ENCODE measurements at places on chromosomes 12 and 14.

DNA sequence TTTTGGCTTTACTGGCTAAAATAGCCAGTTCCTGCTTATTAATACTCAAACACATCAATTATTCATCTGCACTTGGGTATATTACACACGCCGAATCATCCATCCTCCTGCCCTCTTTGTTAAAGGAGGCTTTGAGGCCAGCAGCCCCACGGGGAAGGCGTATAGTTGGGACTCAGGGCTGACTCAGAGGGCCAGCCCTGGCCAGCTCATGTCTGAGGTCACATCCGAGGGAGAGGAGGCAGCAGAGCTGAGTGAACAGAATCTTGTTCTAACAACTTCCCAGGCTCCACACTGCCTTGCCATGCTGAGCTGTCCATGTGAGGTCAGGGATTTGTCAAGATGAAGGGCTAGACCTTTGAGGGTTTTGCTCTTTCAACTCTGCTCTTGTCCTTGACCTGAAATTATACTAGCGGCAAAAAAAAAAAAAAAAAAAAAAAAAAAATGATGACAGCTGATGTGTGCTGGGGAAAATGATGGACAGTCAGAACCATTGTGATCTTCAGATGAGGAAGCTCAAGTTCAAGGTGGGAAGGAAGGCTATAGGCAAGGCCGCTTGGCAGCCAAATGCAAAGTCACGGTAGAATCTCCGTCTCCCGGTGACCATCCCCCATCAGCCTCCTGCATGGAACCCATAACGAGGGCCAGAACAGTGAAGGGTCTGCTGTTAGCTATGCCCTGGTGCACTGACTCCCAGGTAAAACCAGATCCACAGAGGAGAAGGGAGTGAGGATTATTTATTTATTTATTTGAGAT lies 12.5 kb upstream of the MARK3 start:
- peak; percentile 78 for DNase-seq

DNA sequence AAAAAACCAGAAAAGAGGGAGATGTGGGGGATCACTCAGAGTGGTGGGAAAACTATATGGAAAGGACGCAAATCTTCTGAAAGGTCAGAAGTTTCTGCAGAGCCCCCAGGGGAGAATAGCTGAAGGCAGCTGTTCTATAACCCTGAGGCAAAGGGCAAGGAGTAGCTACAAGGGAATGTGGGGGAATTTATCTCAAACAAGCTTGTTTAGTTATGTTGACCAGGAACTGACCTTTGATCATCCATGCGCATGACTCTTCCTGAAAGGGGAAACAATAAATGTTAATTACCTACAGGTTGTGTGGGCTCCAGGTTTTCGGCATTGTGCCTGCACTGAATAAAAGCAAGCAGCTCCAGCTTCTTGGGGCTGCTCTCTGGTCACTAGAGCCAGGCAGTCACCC lies 968.5 kb downstream of the AACS start:
- no peak for DNase-seq

DNA sequence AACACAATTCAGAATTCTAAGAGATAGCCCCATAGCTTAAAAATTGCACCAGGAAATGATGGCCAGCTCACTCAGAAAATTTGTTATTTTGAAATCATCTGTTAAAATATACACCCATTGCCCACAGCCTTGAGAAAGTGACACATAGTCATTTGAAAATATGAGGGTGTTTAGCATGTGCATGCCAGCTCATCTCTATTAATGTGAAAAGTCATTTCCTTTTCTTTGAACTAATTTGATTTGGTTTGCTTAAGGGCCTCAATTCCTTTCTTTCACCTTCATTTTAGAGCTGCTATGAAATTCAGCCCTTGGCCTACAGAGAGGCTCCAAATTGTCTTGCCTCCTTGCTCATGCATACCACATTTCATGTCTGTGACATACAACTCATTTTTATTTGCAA lies 241.4 kb downstream of the PHLDA1 start:
- DNase-seq, result no peak

GRCh38 chr12:46160101-46160980 lies 108.5 kb downstream of the SLC38A1 start:
- DNase-seq, result no peak

DNA sequence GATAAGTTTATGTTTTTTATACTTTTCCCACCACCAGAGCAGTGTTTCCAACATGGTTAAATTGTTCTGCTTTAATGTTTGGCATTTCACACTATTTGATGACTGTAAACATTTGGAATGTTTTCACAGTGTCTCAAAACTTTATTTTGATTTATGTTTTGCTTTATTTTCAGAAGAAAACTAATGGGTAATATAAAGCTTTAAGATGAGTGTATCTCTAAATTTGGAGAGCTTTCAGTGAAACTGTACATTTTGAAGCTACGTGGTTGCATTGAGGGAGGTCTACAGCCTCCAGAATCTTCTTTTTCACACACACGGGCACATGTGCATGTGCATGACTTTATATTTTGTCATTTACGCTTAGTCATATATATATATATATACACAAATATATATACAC lies 10.7 kb downstream of the BICD1 start:
- no peak for DNase-seq

DNA sequence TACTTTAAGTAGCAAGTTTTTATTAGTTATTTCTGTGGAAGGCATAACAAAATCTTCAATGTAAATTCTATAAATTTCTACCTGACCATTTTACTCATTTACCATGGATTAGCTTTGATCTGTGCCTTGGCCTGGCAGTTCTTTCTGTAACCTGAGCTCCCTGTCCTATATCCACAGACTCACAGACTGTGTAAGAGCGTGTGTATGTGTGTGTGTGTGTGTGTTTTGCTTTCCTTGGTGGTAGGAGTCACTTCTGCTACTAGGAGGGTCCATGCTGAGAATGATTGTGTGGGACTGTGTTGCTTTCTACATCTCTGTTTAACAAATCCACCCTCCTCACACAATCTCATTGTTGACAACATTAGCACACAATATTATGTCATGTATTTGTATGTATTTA lies 221.2 kb upstream of the PELI2 start:
- DNase-seq, result no peak

DNA sequence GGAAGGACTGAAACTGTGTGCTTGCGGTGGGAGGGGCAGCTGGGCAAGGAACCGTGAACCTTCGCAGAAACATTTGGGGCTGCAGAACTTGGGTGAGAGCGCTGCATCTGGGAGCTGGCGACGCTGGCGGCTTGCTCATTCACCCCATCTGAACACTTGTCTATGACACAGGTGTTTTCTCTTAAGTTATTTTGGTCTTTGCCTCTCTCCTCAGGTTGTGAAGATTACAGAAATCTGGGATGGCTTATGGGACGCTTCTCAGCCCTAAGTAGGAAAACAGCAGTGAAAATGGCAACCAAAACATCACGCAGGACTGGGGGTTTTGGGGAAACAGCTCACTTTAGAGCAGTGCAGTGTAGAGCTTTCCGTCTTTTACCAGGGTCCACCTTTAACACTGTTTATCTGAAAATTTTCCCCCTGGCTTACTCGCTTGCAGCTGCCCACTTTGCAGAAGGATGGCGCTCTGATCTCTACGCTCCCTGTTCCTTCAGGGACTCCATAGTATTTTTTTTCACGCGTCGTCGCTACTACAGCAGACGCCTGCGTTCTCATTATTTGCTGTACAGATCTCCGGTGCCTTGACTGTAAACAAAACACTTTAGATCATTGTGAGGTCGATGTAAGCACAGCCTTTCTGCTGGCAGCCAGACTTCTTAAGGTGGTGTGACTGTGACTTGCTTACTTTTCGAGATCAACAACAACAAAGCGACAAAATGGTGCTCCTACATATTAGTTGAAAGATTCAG lies 2.7 kb upstream of the CDKN1B start:
- peak; percentile 69 for DNase-seq

GRCh38 chr14:86722612-86723253 lies 1192.8 kb downstream of the FLRT2 start:
- no peak for DNase-seq

- no peak for DNase-seq
Measured at GRCh38 chr12:97142737-97143410, 235.8 kb downstream of the NEDD1 start.

DNA sequence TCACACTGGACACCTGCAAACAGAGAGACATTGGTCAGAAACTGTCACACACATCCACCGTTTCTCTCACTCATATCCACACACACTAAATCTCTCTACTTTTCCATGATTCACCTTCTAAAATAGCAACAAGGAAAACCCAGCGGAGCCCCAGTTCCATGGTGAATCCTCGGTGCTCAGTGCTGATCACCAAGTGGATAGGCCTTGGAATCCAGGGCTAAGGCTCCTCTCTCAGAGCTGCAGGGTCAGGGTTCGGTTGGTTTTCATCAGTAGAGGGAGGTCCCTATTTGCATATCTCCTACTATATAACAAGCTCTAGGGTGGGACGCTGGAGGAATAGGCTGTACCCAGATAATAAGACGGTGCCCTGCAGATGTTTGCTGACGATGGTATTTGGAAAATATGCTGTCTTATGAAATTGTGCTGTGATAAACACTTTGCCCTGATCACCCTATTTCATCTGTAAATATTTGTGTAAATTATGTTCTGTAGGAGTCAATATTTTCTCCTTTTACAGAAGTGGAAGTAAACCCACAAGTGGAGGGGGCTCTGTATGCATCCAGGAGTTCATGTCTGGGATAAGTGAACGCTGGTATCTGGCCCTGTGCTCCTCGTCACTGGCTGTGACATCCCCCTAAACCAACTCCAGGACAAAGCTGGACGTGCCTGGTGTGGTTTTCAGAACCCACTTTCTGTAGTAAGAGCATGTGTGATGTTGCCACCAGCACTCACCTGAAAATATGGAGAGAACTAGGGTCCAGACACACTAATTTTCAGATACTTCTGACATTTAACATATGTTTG lies 709.2 kb downstream of the TMEM121 start:
- DNase-seq, result no peak

GRCh38 chr14:54200726-54201125 lies 196.1 kb upstream of the CDKN3 start:
- DNase-seq, result no peak

GRCh38 chr12:2335513-2335912 lies 282.7 kb downstream of the CACNA1C start:
- DNase-seq, result no peak

DNA sequence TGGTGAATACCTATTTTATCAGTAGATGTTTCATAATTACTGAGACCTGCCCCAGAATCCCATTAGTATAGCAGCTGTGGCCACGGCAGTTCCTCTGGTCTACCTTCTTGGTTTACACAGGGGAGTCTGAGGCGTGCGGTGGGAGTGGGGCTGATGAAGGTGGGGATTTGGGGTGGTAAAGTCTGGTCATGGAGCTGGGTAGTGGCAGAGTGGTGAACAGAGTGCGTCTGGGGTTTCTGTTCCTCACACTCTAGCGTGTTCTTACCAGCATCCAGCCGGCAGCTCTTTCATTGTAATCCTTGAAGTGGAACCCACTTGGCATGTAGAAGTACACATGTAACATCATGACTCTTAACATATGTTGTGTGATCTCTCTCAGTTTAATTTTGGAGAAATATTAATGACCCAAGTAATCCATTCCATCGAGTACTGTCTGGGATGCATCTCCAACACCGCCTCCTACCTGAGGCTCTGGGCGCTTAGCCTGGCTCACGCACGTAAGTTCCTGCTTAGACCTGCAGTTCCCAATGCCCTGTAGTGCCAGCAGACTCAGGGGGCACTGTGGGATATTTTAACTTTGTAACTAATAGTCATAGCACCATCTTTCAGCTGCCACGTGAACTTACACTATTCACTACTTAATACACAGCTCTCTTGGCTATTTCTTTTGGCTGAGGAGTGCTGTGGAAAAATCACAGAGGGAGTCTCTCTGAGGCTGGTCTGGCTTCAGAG lies 7.9 kb upstream of the DNAH10 start:
- no peak for DNase-seq

DNA sequence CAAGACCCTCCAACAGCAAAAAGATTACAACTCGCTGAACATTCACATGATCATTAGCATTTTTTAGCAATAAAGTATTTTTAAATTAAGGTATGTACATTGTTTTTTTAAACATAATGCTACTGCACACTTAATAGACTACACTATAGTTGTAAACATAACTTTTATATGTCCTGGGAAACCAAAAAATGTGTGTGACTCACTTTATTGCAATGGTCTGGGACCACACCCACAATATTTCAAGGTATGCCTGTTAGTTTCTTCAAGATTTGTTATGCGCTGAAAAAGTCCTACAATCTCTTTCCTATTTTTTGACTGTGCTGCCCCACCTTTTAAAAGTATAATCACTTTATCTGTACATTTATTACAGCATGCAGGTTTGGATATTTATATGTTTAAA lies 30.4 kb upstream of the PCNX4 start:
- no peak for DNase-seq

DNA sequence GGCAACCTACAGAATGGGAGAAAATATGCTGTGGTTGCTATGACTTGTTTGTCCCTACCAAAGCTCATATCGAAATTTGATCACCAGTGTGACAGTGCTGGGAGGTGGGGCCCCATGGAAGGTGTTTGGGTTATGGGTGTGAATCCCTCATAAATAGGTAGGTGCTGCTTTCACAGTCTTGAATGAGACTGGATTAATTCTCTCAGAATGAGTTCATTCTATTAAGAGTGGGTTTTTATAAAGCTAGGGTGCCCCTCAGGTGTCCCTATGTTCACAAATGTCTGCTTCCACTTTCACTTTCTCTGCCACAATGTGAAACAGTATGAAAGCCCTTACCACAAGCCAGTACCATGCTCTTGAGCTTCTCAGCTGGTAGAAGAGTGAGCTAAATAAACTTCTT lies 133.5 kb downstream of the CPNE8 start:
- DNase-seq, result peak; percentile 1

- no peak for DNase-seq
Measured at GRCh38 chr14:51095854-51096823, 1.2 kb upstream of the TRIM9 start.
